Thoracic aorta (tissue), 2 donors: ENCODE measurements at places on chromosomes 5 and 9.
A peak's percentile ranks its signal among the peaks of the same experiment; 100 is the strongest.

DNA sequence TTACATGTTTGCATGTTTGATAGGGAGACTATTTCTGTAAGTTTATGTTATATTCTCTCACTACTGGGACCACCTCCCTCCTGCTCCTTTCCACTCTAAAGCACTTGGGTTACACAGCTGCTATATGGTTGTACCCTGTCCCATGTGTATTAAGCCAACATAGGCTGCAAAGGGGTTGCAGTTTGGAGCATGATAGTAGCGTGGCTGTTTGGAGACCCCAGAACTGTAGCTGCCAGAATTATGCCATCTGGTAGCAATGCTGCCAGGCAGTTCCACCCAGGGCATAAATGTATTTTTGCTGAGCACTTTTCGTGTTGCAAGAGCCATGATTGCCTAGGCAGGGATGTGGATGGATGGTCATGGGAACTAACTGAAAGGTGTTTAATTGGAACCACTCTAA lies 81.8 kb downstream of the CNTLN start:
- DNase-seq: no peak
- no peak overlapping the region for H3K27ac ChIP-seq
- no peaks in the 10 kb centered on the region for H3K36me3 ChIP-seq

DNA sequence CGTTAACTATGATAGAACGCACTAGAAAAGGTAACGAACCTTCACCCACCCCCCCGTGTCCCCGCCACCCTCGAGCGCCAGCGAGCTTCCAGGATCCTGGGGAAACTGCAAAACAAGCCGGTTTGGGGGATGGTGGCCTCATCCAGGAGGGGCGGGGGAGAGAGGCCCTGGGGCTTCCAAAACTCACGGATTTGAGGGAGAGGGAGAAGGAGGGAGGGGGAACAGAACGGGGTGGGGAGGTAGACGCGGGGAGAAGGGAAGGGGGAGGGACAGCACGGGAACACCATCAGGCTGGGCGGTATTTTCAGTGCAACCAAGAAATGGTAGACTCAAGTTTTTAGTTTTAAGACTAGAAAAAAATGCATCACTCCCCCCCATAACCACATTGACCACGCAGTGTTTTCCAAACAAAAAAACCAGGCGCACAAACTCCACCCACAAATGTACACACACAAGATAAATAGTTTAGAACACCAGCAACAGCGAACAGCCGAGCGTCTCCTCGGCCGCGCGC lies 1.4 kb downstream of the NRARP start:
- H3K4me1 ChIP-seq: peaks cover 23% of the 10 kb centered on the region
- DNase-seq: no peak
- H3K4me3 ChIP-seq: peak overlapping the region; percentile 73
- no peaks in the 10 kb centered on the region for H3K36me3 ChIP-seq
- H3K27ac ChIP-seq: no peak overlapping the region

- H3K27ac ChIP-seq: no peak overlapping the region
- no peaks in the 10 kb centered on the region for H3K27me3 ChIP-seq
- H3K4me1 ChIP-seq: no peaks in the 10 kb centered on the region
- no peak overlapping the region for H3K4me3 ChIP-seq
Observed at GRCh38 chr5:108503986-108504385, 122.1 kb upstream of the FBXL17 start.

GRCh38 chr5:67434466-67434865 lies 237.9 kb upstream of the CD180 start:
- H3K4me3 ChIP-seq: no peak overlapping the region
- no peaks in the 10 kb centered on the region for H3K4me1 ChIP-seq

DNA sequence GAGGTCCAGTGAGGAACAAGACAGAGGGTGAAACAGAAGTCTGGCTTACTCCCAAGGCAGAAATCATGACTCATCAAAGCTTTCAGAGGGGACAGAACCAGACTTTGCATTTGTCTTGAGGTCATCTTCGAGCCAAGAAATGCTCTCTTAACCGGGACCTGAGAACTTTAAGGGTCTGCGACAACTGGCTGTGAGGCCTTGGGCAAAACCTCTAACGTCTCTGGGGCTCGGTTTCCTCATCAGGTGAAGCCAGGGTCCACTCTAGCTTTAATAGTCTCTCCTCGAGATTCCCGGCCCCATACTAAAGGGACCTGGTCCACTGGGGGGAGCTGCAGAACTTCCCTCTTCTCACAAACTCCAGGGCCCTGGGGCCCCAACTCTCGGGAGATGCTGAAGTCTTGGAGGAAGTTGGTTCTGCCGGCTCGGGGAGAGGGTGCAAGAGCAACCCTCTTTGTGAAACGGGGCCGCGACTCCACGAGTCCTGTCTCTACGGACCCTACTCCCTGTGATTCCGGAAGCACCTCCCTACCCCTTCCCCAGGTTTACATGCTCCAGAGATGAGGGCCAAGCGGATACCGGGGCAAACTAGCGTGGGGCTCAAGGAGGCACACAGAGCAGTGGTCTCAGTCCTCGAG lies 2.6 kb downstream of the GLIS3 start:
- H3K27me3 ChIP-seq: no peaks in the 10 kb centered on the region
- H3K36me3 ChIP-seq: no peaks in the 10 kb centered on the region
- peak overlapping the region; percentile 81 for H3K4me3 ChIP-seq
- peak; percentile 62 for DNase-seq
- H3K4me1 ChIP-seq: peaks cover 53% of the 10 kb centered on the region
